ENCODE measurements at places on chromosomes 6 and 20. TPM values are rescaled to one million over a fixed set of nuclear protein-coding genes. Genes with fewer than 3 reads are reported as not detected.

- peaks cover 93% of the 10 kb centered on the region for H3K27me3 ChIP-seq
- H3K36me3 ChIP-seq: no peaks in the 10 kb centered on the region
- no peak for DNase-seq
- H3K27ac ChIP-seq: no peak overlapping the region
- no peak overlapping the region for H3K4me3 ChIP-seq
These were observed 38.8 kb upstream of the HLA-E start for GRCh38 chr6:30450548-30450908.

Gene HLA-DRA
- total RNA-seq: not detected

DNA sequence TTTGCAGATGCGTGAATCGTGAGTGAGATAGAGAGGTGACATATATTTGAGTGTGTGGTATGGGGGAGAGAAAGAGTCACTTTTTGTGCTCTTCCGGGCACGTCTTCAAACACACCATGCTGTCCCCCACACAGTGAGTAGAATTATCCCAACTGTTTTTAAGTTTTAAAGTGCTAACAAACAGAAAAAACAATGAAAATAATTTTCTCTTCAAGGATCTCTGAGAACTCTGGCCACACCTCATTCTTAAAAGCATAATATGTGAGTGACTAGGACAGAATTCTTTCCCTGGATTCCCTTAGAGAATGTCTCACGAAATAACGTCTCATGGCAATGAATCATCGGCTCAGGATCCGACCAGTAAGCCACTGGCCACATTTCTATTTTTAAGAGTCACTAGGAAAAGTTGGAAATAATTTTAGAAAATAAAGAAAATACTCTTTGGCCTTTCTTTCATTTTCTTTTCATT lies 235.7 kb upstream of the ZNF217 start:
- peak overlapping the region; percentile 30 for H3K4me3 ChIP-seq
- no peaks in the 10 kb centered on the region for H3K36me3 ChIP-seq
- H3K4me1 ChIP-seq: peaks cover 27% of the 10 kb centered on the region
- no peaks in the 10 kb centered on the region for H3K27me3 ChIP-seq
- DNase-seq: no peak
- peak overlapping the region; percentile 89 for H3K27ac ChIP-seq

- no peaks in the 10 kb centered on the region for H3K27me3 ChIP-seq
- H3K36me3 ChIP-seq: no peaks in the 10 kb centered on the region
- DNase-seq: no peak
- peaks cover 54% of the 10 kb centered on the region for H3K4me1 ChIP-seq
- H3K27ac ChIP-seq: no peak overlapping the region
These were observed 16.3 kb downstream of the RIN2 start for GRCh38 chr20:19774135-19774933.

DNA sequence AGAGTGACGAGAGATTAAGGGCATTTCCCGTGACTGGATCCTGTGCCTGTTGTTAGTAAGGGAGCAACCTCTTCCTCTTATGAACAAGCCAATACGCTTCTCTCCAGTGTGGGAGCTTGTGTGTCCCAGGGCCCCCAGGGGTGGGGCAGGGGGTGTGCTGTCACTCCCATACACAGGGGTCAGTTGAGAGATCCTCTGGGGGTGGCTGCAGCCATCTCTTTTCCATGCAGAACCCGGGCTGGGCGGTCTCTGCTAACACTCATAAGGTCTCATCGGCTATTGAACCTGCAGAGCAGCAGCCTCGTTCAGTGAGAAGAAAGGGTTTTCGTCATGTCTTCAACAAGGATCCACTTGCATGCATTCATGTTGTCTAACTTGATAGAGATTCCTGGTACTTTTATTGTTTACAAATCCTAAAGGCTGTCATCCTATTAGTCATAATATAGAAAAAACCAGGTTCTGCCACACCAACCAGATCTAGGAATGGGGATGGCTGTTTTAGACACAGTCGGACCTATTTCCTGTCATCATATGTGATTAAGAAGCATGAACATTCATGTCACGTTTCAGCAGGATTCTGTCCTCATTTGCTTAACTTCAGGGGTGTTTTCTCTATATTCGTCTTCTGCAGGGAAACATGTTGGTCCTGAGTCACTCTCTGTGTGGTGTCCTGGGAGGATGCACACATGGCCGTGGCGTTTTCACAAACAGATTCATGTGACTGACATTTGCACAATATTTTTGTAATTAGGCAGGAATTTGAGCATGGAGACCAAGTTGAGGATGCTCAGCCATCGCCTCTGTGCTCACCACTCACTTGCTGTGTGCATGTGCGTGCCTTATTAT lies 13.3 kb upstream of the THBS2 start:
- H3K4me1 ChIP-seq: peaks cover 32% of the 10 kb centered on the region
- no peaks in the 10 kb centered on the region for H3K36me3 ChIP-seq
- no peak overlapping the region for H3K27ac ChIP-seq
- H3K4me3 ChIP-seq: no peak overlapping the region
- DNase-seq: no peak
- H3K27me3 ChIP-seq: no peaks in the 10 kb centered on the region

DNA sequence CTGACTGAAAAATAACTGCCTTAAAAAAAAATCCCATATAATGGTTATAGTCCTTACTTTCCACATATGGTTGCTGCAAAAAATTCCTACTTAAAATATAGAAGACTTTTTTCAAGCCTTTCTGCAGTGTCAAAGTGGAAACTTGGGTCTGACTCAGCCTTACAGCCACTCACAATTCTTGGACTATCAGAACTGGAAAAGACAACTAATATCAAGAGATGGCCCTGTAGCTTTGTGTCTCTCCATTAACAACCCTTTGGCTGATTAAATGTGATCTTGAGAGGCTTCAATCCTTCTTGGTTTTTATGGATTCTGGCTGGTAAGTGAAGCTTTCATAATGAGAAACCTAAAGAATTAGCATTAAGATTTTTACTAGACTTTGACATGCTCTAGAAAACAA lies 307.8 kb downstream of the RNGTT start:
- H3K4me1 ChIP-seq: no peaks in the 10 kb centered on the region
- no peak overlapping the region for H3K27ac ChIP-seq
- DNase-seq: no peak
- H3K4me3 ChIP-seq: no peak overlapping the region

Gene GRIK2
- 2.9 TPM for total RNA-seq

GRCh38 chr6:107699697-107700325 lies 124.3 kb downstream of the SCML4 start:
- no peak overlapping the region for H3K27ac ChIP-seq
- H3K4me1 ChIP-seq: no peaks in the 10 kb centered on the region
- no peaks in the 10 kb centered on the region for H3K36me3 ChIP-seq
- H3K27me3 ChIP-seq: peaks cover 7% of the 10 kb centered on the region

DNA sequence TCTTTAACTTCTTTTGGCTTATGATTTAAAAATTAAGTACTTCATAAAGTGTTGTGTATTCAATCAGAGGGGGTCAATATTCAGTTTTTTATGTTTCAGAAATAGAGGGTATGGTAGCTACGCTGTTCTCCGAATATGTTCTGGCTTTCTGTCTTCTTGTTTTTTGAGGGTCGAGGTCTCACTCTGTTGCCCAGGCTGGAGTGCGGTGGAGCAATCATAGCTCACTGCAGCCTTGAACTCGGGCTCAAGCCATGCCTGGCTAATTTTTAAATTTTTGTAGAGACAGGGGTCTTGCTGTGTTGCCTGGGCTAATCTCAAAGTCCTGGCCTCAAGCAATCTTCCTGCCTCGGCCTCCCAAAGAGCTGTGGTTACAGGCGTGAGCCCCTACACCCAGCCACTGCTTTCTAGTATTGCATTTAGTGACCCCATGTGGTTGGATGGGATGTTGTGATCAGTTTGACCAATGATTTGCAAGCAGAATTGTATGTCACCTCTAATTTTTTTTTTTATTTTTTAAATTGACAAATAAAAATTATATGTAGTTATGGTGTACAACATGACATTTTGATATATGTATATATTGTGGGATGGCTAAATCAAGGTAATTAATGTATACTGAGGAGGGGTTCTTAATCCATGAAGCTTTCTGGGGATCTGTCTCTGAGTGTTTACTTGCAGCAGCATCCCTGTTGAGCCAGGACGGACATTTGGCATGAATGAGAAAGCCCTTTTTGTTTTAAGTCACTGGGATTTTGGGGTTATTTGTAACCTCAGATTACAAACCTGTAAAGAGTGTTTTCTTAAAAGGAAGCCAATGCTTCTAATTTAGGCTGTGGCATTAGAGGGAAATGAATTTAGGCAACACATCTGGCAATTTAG lies 38.5 kb upstream of the DEK start:
- H3K36me3 ChIP-seq: no peaks in the 10 kb centered on the region
- DNase-seq: no peak
- H3K4me1 ChIP-seq: peaks cover 10% of the 10 kb centered on the region
- no peak overlapping the region for H3K4me3 ChIP-seq

DNA sequence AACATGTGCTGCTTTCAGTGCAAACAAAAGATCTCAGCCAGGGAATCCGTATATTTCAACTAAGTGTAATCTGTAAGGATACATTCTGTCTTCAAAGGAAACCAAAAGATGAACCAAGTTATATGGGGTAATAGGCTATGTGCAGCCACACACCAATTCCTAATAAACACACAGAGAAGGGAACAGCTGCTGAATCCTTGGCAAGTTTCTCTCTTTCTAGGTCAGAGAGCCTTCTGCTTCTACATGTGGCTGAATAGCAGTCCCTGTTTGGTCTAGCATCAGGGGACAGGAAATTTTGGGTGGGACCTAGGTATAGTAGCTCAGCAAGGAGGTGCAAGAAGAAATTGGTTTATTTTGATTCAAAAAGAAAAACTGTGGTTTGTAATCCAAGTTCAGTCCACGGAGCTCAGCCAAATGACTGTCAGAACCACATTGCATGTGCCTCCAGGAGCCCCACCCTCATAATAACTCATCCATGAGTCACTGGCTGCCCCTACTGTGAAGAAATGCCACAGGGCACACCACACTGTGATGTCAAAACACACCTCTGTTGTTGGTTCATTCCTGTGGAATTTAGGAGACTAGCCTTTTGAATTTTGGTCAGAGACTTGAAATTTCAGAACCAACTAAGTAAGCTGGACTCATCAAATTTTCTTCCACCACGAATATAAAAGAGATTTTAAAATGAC lies 21.1 kb downstream of the SPTLC3 start:
- no peak overlapping the region for H3K27ac ChIP-seq
- H3K4me3 ChIP-seq: no peak overlapping the region
- peaks cover 9% of the 10 kb centered on the region for H3K4me1 ChIP-seq
- DNase-seq: no peak

Gene TMEM200A
- total RNA-seq: 11.3 TPM

DNA sequence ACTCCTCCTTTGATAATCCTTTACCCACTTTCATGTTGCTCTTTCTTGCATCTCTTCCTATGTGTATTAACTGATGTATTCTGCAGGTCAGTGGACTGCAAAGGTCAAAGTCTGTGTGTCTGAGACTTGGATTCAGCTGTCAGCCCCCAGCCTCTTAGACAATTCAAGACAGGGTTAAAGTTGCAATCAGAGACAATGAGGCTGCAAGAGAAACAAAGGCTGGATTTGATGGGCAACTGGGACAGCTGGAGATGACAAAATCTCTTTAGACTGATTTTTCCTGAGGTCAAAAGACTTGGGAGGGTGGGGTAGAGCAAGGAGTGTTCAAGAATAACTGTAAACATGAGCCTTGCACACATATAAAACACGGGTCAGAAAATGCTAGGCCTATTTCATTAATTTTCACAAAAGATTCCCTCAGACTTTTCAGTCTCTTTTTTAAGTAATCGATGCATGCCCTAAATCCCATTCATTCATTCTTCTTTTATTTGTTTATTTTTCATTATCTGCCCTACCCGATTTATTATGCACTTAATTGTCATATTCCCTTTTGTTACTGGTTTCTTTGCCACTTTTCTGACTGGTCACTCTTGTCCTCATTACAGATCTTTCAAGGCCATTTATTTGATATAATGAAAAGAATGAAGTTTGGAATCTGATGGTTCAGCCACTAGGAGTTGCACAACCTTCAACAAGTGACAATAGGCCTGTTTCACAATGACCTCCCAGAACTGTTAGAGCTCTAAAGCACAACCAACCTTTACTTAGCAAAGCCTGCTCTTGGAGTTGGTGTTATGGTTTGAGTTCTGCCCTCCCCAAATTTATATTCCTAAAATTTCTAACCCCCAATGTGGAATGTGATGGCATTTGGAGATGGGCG lies 33.8 kb upstream of the AKAP12 start:
- peaks cover 8% of the 10 kb centered on the region for H3K36me3 ChIP-seq
- no peak for DNase-seq
- H3K4me1 ChIP-seq: peaks cover 27% of the 10 kb centered on the region
- H3K27me3 ChIP-seq: no peaks in the 10 kb centered on the region
- no peak overlapping the region for H3K4me3 ChIP-seq

- H3K27me3 ChIP-seq: no peaks in the 10 kb centered on the region
- H3K36me3 ChIP-seq: peaks cover 34% of the 10 kb centered on the region
- no peak overlapping the region for H3K4me3 ChIP-seq
- DNase-seq: no peak
- H3K27ac ChIP-seq: peak overlapping the region; percentile 55
These were observed 46.9 kb upstream of the NAA20 start for GRCh38 chr20:19970256-19970765.

- no peak overlapping the region for H3K27ac ChIP-seq
- peaks cover 7% of the 10 kb centered on the region for H3K4me1 ChIP-seq
- DNase-seq: no peak
- H3K4me3 ChIP-seq: no peak overlapping the region
- H3K36me3 ChIP-seq: no peaks in the 10 kb centered on the region
- H3K27me3 ChIP-seq: peaks cover 3% of the 10 kb centered on the region
These were observed 29.7 kb downstream of the PREX1 start for GRCh38 chr20:48797850-48798747.

GRCh38 chr20:2280082-2280481 lies 15.7 kb upstream of the TGM3 start:
- no peak overlapping the region for H3K4me3 ChIP-seq
- H3K4me1 ChIP-seq: peaks cover 17% of the 10 kb centered on the region
- H3K27me3 ChIP-seq: peaks cover 3% of the 10 kb centered on the region
- H3K27ac ChIP-seq: no peak overlapping the region

DNA sequence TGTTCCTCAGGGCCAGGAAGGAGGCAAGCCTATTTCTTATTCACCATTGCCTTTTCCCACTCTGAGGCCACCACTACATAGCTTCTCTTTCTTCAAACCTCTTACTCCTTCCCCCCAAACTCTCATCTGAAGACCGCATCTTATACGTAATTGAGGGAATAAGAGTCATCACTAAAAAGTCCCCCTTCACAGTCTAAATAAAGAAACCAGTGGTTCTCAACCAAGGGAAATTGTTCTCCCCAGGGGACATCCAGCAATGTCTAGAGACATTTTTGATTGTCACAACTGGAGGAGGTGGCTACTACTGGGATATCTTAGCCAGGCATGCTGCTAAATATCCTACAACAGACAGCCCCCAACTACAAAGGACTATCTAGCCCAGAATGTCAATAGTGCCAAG lies 327.6 kb upstream of the CNR1 start:
- H3K4me1 ChIP-seq: no peaks in the 10 kb centered on the region
- H3K27me3 ChIP-seq: peaks cover 4% of the 10 kb centered on the region
- H3K27ac ChIP-seq: no peak overlapping the region

Gene SPATS1
- not detected for total RNA-seq

- peak overlapping the region; percentile 93 for H3K27ac ChIP-seq
- peaks cover 30% of the 10 kb centered on the region for H3K36me3 ChIP-seq
- H3K4me3 ChIP-seq: peak overlapping the region; percentile 20
These were observed 19.2 kb downstream of the JAG1 start for GRCh38 chr20:10654630-10655029.

DNA sequence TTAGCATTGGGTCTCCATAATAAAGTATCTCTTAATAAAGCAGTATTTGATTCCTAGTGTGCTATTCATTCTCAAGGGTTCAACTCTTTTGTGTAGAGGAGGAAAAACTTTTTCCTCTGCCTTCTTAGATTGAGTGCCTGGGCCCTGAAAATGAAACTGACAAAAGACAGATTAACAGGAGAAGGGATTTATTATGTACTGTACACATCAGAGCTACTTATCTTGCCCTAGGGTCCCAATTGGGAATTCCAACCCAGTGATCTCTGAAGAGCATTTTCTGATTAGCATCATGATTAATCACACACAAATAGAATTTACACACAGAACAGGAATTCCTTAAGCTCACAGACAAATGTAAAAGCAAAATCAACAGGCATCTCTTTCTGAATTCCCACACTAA lies 128.9 kb downstream of the CD164 start:
- H3K4me3 ChIP-seq: no peak overlapping the region
- no peak overlapping the region for H3K27ac ChIP-seq
- H3K36me3 ChIP-seq: peaks cover 5% of the 10 kb centered on the region

Measured in mesothelial cell of epicardium (in vitro differentiated cells).